ENCODE measurements at places on chromosomes 7 and 10. TPM values are rescaled to one million over a fixed set of nuclear protein-coding genes. Genes with fewer than 3 reads are reported as not detected.
A peak's percentile ranks its signal among the peaks of the same experiment; 100 is the strongest.

GCC1 gene
- total RNA-seq = 15.4 TPM

NSMCE4A gene
- 57.9 TPM for total RNA-seq

RNF32 gene
- total RNA-seq = 1.4 TPM

ELAPOR2 gene
- 28.3 TPM for total RNA-seq

TSPAN15 gene
- 29.0 TPM for total RNA-seq

TDRD1 gene
- not detected for total RNA-seq

COL26A1 gene
- total RNA-seq = 11.6 TPM

MEST gene
- total RNA-seq = 540 TPM

SPDYE11 gene
- 0.07 TPM for total RNA-seq

TMEM213 gene
- 0.03 TPM for total RNA-seq

CALHM3 gene
- not detected for total RNA-seq

PURB gene
- total RNA-seq = 21.4 TPM

DMBT1 gene
- 1.5 TPM for total RNA-seq

TFPI2 gene
- total RNA-seq = 41.5 TPM

TAS2R38 gene
- total RNA-seq = not detected

DNA sequence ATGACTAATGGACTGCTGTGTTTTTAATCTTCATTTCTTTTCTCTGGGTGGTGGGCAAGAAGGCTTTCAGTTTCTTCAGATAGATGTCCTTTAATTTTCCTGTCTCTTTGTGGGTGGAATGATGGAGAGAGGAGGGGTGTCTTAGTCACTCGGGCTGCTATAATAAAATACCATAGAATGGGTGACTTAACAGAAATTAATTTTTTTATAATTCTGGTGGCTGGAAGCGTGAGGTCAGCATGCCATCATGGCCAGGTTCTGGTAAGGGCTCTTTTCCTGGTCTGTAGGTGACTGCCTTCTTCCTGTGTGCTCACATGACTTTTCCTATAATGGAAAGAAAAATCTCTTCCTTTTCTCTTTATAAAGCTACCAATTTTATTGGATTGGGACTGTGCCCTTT, 6.3 kb downstream of the RSBN1L start:
- DNase-seq = no peak
- no peaks in the 10 kb centered on the region for H3K27me3 ChIP-seq
- H3K4me1 ChIP-seq = peaks cover 14% of the 10 kb centered on the region
- no peak overlapping the region for H3K4me3 ChIP-seq
- no peak overlapping the region for H3K27ac ChIP-seq

- H3K4me3 ChIP-seq = no peak overlapping the region
- H3K27ac ChIP-seq = no peak overlapping the region
- no peaks in the 10 kb centered on the region for H3K36me3 ChIP-seq
- no peak for DNase-seq
- no peaks in the 10 kb centered on the region for H3K27me3 ChIP-seq
Observed at GRCh38 chr7:134307320-134307719, 9.4 kb downstream of the SLC35B4 start.

DNA sequence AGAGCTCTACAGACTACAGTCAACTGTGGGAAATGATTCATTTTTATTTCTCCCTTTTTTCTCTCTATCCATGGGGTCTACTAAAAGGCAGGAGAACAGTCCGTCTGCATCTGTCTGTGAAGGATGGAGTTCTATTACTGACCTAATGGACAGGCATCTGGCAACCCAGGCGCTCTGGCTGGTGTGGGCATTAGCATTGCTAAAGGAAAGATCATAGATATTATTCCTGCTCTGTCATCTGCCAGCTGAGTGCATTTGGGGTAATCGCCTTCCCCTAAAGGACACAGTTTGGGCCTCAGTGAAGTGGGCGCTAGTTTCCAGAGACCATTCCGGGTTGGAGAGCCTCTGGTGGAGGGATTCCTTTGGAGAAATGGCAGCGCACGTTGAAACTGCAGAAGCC, 201.3 kb upstream of the TCERG1L start:
- H3K27ac ChIP-seq = no peak overlapping the region
- H3K36me3 ChIP-seq = no peaks in the 10 kb centered on the region
- no peaks in the 10 kb centered on the region for H3K4me1 ChIP-seq

- no peak for DNase-seq
- H3K27ac ChIP-seq = no peak overlapping the region
- H3K4me3 ChIP-seq = no peak overlapping the region
- no peaks in the 10 kb centered on the region for H3K27me3 ChIP-seq
- H3K36me3 ChIP-seq = no peaks in the 10 kb centered on the region
Observed at GRCh38 chr10:62402508-62402907, 28.3 kb downstream of the ZNF365 start.

GRCh38 chr7:100486111-100486636, 2.4 kb downstream of the NYAP1 start:
- H3K27ac ChIP-seq = no peak overlapping the region
- no peaks in the 10 kb centered on the region for H3K36me3 ChIP-seq
- DNase-seq = no peak
- H3K4me3 ChIP-seq = no peak overlapping the region

- no peak for DNase-seq
- H3K4me3 ChIP-seq = no peak overlapping the region
- H3K27ac ChIP-seq = no peak overlapping the region
- no peaks in the 10 kb centered on the region for H3K4me1 ChIP-seq
Observed at GRCh38 chr7:52273685-52274610, 761.5 kb upstream of the POM121L12 start.

DNA sequence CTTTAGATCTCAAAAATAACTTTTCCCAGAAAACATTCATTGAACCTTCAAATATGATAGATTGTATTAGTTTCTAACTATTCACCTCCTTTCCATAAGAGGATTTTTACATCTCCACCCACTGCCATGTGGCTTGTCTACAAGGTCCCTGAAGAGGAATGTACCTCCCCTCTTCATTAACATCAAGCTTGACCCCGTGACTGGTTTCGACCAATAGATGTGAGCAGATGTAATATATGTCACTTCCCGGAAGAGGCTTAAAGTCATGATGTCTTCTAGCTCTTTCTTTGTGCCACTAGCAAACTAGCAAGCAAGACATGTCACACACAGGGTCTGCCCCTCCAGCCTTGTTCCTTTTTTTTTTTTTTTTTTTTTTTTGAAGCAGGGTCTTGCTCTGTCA, 6.9 kb downstream of the BAZ1B start:
- H3K27ac ChIP-seq = no peak overlapping the region
- no peaks in the 10 kb centered on the region for H3K36me3 ChIP-seq
- no peak overlapping the region for H3K4me3 ChIP-seq
- H3K4me1 ChIP-seq = peaks cover 12% of the 10 kb centered on the region

GRCh38 chr7:111954056-111954455, 252.1 kb downstream of the DOCK4 start:
- no peak overlapping the region for H3K27ac ChIP-seq
- H3K27me3 ChIP-seq = no peaks in the 10 kb centered on the region
- no peak overlapping the region for H3K4me3 ChIP-seq
- H3K4me1 ChIP-seq = no peaks in the 10 kb centered on the region
- H3K36me3 ChIP-seq = no peaks in the 10 kb centered on the region
- DNase-seq = no peak

GRCh38 chr10:48788554-48788953, 103.9 kb downstream of the WDFY4 start:
- H3K4me1 ChIP-seq = no peaks in the 10 kb centered on the region
- H3K4me3 ChIP-seq = no peak overlapping the region
- no peak overlapping the region for H3K27ac ChIP-seq

DNA sequence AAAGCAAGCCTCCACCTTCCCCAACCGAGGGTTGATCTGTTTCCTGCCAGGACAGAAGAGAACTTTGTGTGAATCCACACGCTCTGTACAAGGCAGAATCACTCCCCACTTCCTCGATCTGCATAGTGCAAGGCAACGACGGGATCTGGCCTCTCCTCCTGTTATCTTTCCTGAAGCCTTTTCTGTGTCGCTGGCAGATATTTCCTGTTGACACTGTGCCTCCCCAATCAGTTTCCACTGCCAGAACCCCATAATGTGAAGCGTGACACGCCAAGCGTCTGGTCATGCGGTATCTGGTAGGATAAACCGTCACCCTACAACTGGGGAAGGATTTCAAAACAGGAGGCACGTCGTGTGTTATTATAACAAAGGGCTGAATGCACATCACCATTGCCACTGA, 57.2 kb downstream of the FAM171A1 start:
- DNase-seq = peak; percentile 28
- peaks cover 28% of the 10 kb centered on the region for H3K4me1 ChIP-seq
- no peaks in the 10 kb centered on the region for H3K27me3 ChIP-seq

DNA sequence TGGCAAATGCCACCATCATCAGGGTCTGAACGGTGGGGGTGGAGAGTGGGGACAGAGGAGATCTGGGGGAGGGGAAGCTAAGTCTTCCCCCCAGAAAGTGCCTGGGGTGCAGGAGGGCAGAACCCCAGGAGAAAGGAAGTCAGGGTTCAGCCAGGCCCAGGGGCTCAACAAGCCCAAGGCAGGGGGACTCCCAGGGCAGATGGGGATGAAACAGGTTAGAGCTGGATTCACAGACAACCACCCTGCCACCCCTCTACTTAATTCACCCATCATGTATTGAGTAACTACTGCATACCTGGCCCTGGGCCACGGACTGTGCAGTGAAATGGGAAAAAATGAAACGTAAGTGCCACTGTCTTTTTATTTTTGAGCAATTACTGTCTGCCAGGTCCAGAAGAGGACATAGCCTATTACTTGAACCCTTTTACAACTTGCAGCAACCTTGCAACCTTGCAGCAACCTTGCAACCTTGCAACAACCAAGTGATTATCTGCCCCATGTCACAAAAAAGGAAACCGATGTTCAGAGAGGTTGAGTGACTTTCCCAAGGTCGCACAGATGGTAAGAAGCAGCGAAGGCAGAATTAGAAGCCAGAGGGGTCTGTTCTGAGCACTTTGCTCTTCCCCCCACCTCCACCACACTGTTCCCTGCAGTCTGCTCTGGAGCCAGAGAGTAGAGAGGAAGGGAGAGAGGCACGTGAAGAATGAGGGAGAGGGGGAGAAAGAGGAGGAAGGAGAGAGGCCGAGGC, 4.8 kb downstream of the ELN start:
- no peaks in the 10 kb centered on the region for H3K27me3 ChIP-seq
- H3K36me3 ChIP-seq = no peaks in the 10 kb centered on the region
- H3K4me3 ChIP-seq = no peak overlapping the region
- no peak for DNase-seq
- peak overlapping the region; percentile 79 for H3K27ac ChIP-seq
- H3K4me1 ChIP-seq = peaks cover 37% of the 10 kb centered on the region

DNA sequence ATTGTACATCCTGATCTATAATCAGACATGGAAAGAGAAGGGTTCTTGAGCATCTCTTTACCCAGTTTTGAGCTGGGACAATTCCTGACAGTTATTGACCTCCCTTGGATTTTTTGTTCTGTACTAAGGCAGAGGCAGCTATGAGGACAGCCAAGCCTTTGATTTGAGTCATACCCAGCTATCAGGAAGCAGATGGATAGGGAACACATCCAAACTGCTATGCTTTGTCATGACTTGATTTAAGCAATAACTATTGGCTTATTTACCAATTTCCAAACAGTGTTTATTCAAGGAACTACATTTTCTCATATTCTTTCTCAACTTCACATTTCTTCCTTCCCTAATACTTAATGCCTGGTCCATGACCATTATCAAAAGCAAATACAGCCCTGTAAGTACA, 396.4 kb upstream of the STEAP1 start:
- DNase-seq = no peak
- H3K27me3 ChIP-seq = no peaks in the 10 kb centered on the region
- no peak overlapping the region for H3K4me3 ChIP-seq
- H3K36me3 ChIP-seq = no peaks in the 10 kb centered on the region
- no peaks in the 10 kb centered on the region for H3K4me1 ChIP-seq
- no peak overlapping the region for H3K27ac ChIP-seq

GRCh38 chr7:45663167-45663921, 89.2 kb downstream of the ADCY1 start:
- peak; percentile 32 for DNase-seq
- H3K27ac ChIP-seq = no peak overlapping the region
- H3K36me3 ChIP-seq = no peaks in the 10 kb centered on the region
- no peaks in the 10 kb centered on the region for H3K27me3 ChIP-seq
- H3K4me1 ChIP-seq = no peaks in the 10 kb centered on the region
- H3K4me3 ChIP-seq = no peak overlapping the region

DNA sequence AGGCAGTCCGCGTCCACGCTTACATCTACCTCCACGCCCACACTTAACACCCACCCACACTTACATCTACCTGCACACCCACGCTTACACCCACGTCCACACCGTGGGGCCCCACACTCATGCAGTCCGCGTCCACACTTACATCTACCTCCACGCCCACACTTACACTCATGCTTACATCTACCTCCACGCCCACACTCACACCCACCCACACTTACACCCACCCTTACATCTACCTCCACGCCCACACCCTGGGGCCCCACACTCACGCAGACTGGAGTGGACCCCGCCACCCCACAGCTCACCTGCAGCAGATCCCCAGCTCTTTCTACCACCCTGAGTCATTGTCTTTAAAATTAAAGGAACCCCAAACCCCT, 32.4 kb upstream of the PWWP2B start:
- H3K27me3 ChIP-seq = no peaks in the 10 kb centered on the region
- peak; percentile 41 for DNase-seq
- H3K27ac ChIP-seq = no peak overlapping the region
- H3K4me3 ChIP-seq = no peak overlapping the region

- DNase-seq = no peak
- H3K36me3 ChIP-seq = no peaks in the 10 kb centered on the region
- H3K27me3 ChIP-seq = no peaks in the 10 kb centered on the region
- peaks cover 8% of the 10 kb centered on the region for H3K4me1 ChIP-seq
- H3K4me3 ChIP-seq = no peak overlapping the region
- H3K27ac ChIP-seq = no peak overlapping the region
Observed at GRCh38 chr10:19651549-19651948, 164.7 kb upstream of the PLXDC2 start.

- H3K4me3 ChIP-seq = no peak overlapping the region
- peak overlapping the region; percentile 51 for H3K27ac ChIP-seq
- peaks cover 32% of the 10 kb centered on the region for H3K4me1 ChIP-seq
- no peaks in the 10 kb centered on the region for H3K27me3 ChIP-seq
Observed at GRCh38 chr7:5636914-5637313, 144.5 kb downstream of the RNF216 start.

GRCh38 chr7:151434549-151434948, 5.4 kb downstream of the CRYGN start:
- DNase-seq = no peak
- no peaks in the 10 kb centered on the region for H3K27me3 ChIP-seq

- peaks cover 9% of the 10 kb centered on the region for H3K4me1 ChIP-seq
- H3K27ac ChIP-seq = peak overlapping the region; percentile 39
- peak; percentile 62 for DNase-seq
- no peak overlapping the region for H3K4me3 ChIP-seq
Observed at GRCh38 chr10:29119374-29119773, 169.5 kb upstream of the LYZL1 start.

- no peak overlapping the region for H3K27ac ChIP-seq
- H3K36me3 ChIP-seq = no peaks in the 10 kb centered on the region
- DNase-seq = no peak
- H3K4me3 ChIP-seq = no peak overlapping the region
Observed at GRCh38 chr10:79024296-79024695, 44.5 kb upstream of the ZMIZ1 start.

GRCh38 chr10:108696792-108697477, 1226.4 kb downstream of the XPNPEP1 start:
- H3K27ac ChIP-seq = no peak overlapping the region
- H3K36me3 ChIP-seq = no peaks in the 10 kb centered on the region
- no peak overlapping the region for H3K4me3 ChIP-seq
- no peaks in the 10 kb centered on the region for H3K4me1 ChIP-seq
- no peak for DNase-seq

Data from hepatocyte (in vitro differentiated cells).